Right ventricle myocardium superior (tissue), 1 donor: ENCODE measurements at places on chromosomes 13 and 19.

DNA sequence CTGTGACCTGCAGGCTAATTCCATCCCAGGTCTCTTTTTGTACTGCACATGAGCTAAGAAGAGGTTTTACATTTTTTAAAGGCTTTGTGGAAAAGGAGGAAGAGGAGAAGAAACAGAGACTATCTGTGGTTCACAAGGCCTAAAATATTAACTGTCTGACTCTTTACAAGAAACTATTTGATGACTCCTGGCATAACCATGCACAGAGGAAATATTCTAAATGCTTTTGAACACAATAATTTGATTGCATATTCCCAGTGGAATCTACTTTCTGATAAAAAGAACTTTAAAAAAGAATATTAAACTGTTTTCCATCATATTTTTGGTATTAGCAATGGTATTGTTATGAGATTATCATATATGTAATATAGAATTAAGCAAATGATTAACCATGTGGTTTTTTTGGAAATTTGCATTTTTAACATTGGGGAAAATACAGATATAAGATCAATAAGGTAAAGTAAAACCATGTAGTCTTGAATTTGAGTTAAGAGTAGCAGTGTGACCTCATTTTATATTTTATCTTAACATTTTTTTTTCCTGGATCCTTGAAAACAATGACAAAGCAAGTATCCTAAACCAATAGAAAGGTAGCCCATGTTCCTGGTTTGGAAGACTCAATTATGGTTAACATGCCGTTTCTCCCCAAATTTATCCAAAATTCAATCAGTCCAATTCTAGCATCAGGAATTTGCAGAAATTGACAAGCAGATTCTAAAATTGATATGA, 251.0 kb downstream of the UQCRFS1 start:
- no peak for DNase-seq

- no peak for DNase-seq
Measured at GRCh38 chr13:112160558-112160957, 93.6 kb downstream of the SOX1 start.

GRCh38 chr19:49807904-49808675, 5.0 kb downstream of the FUZ start:
- DNase-seq: no peak

DNA sequence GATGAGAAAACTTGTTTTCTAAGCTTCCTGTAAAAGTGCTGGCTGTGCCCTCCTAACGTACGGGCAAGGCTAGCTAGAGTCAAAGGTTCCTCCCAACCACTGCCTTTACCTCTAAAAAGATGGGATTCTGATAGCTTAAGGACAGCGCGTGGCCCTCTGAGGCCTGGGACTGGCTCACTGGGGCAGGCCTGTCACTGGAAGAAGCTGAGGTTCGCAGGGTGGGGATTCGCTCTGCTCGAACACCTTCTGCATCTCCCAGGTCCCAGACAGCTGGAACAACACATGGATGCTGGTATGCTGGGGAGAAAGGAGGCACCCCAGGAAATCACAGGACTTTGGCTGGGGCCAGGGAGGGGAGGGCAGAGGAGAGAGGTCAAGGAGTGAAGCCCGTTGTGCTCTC, 53.1 kb downstream of the CRYL1 start:
- no peak for DNase-seq

DNA sequence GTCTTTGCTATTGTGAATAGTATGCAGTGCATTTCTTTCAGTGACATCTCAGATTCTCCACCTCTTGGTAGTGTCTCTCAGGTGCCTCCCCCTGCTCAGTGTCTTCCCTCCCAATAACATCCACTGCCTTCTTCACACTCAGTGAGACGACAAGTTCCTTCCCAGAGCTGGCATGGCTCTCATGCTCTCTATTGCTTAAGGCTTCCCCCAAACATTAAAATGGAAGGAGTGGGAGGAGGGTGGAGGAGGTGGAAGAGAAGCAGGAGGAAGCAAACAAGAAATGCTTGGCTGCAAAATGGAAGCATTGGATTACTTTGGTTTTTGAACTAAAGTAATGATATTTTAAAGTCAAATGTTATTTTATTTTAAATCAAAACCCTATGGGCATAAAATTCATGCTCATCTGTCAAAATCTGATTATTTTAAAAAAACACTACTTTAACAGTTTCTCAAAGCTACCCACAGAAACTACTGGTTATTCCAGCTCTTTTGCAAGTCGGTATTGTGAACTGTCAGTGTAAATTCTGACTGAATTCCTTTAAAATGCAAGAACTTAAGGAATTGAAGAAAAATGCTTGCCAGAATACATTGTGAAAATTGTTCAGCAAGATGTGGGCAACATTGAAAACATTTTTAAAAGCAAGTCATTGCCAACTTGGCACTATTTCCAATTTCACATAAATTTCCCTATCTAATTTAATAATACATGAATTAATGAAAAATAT, 727.6 kb upstream of the ARGLU1 start:
- no peak for DNase-seq

DNA sequence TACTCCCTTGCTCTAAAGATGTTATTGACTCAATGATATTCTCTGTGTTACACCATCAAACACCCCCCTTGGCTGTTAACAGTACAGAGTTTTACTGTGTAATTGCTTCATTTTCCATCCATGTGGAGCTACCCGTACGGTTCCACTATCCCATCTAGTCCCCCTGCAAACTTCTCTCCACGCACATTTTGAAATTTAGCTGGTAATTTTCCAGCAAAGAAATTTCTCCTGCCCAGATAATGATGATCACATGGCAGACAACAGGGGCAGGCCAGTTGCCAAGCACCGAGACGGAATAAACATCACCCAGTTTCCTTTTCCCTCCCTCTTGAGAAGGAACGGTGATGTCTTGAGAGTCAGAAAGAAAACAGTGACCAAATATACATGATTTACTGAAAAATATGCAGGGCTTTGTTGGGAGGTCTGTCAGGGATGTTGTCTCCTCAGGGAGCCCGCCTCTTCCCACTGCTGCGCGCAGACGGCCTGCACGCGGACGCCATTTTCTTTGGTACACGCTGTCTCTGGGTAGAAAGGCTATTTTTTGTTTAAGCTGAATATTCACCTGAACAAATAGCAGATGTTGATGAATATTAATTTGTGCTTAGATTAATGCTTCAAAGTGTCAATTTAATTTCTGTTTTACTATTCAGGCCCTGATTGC, 109.9 kb downstream of the OLFM4 start:
- DNase-seq: peak; percentile 72

- DNase-seq: no peak
Measured at GRCh38 chr13:46996316-46997030, 99.6 kb upstream of the HTR2A start.

DNA sequence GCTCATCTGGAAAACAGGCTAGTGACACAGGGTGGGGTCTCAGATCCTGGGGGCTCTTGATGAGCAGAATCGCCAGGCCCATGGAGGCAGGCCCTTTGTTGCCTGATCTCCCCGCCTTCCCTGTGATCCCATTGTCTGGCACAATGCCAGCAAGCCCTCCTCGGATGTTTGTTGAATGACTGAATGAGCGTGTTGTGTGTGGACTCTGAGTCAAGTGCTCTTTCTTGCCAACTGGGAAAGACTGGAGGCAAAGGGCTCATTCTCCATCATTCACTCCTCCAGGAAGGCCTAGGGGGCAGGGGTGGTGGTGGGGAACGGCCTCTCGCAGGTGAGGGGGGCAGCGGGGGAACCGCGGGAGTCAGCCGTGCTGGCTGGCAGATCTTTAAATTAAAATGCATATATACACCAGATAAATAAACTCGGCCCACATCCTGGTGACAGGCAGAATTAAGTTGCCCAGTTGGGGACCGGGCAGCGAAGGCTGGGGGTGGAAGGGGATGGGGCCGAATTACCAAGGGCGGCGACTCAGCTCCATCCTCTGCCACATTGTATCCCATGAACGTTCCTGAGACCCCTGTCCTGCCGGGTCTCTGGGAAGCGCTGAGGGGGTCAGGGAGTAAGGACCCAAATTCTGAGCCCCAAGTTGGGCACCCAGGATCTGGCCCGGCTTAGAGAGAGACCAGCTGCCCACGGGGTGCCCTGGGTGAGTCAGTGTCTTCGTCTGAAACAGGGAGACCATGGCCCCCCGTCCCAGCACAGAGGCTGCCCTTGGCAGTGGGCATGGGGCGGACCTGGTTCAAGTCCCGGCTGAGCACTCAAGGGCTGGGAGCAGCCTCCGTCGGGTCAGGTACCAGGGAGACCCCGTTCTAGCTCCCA, 24.5 kb downstream of the EFNA2 start:
- no peak for DNase-seq

- no peak for DNase-seq
Measured at GRCh38 chr13:78660495-78660857, 1.5 kb upstream of the OBI1 start.
